ENCODE measurements at places on chromosomes 13 and 19. TPM values are rescaled to one million over a fixed set of nuclear protein-coding genes. Genes with fewer than 3 reads are reported as not detected.

Gene DMPK
- 28.9 TPM for total RNA-seq

Gene PRODH2
- not detected for total RNA-seq

Gene SOX1
- total RNA-seq, result not detected

Gene ZNF324B
- 16.8 TPM for total RNA-seq

Gene LGI4
- total RNA-seq, result 0.15 TPM

Gene KLK4
- total RNA-seq, result not detected

Data from smooth muscle cell of the coronary artery (primary cell).